Erythroblast (primary cell): ENCODE measurements at places on chromosomes 1 and 21.

DNA sequence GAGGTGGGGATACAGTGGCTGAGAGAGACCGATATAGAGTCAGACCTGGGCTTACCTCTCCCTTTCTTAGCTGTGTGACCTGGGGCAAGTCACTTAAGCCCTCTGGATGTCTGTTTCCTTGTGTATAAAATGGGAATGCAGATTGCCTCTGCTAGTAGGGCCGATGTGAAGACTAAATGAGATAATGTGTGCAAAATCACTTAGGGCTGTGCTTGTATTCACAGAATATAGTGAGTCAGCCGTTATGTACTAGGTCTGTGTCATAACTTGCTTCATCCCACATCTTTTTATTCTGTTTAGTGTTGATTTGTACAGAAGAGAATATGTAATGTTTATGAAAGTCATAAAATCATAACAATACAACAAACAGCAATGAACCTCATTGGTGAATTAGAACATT lies 56.0 kb downstream of the PTPRU start:
- DNase-seq: no peak

- DNase-seq: peak; percentile 13
Observed at GRCh38 chr1:37096523-37096922, 62.2 kb upstream of the GRIK3 start.

- DNase-seq: no peak
Observed at GRCh38 chr1:93155335-93155734, 24.9 kb downstream of the TMED5 start.

DNA sequence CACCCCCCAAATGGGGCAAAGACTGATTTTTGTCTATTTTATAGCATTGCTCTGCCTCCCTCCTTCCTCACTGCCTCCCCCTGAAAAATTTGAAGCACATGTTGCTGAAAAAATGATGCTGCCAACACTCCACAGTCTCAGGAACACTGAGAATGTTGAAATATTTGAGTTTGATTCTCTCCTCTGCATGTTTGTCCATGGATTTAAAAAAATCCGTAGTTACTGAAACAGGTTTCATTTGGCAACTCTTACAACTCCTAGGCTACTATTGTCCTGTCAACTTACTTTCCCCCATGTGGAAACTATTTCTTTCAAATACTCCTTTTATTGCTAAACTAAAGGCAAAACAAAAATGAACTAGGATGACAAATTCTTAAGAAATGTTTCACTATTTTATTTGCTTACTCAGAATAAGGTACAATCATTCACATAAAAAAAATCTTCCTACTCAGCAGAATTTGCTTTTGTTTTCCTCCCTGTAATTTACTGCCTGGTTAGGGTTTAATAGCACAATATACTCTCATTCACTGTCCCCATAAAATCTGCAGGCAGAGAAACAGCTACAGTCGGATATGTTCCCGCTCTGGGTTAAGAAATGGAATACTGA lies 50.2 kb downstream of the C21orf91 start:
- DNase-seq: no peak

DNA sequence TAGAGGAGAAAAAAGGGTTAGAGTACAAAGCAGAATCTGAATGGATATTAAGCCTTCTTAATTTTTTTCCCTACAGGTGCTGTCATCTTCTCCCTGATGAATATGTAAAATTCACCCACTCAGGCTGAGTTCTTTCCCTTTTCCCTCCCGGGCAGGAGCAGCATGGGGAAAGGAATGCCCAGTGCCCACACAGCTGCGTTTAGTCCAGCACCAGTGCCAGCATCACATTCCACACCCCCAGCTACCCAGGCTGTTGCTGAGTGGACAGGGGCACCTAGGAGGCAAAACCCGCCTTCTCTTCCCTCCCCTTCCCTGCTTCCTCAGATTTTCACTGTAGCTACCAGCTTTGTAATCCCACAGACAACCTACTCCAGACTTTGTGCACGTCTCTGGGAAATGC lies 3.4 kb upstream of the CADM3 start:
- DNase-seq: no peak

- no peak for DNase-seq
Observed at GRCh38 chr1:47782414-47783166, 214.6 kb downstream of the TRABD2B start.

DNA sequence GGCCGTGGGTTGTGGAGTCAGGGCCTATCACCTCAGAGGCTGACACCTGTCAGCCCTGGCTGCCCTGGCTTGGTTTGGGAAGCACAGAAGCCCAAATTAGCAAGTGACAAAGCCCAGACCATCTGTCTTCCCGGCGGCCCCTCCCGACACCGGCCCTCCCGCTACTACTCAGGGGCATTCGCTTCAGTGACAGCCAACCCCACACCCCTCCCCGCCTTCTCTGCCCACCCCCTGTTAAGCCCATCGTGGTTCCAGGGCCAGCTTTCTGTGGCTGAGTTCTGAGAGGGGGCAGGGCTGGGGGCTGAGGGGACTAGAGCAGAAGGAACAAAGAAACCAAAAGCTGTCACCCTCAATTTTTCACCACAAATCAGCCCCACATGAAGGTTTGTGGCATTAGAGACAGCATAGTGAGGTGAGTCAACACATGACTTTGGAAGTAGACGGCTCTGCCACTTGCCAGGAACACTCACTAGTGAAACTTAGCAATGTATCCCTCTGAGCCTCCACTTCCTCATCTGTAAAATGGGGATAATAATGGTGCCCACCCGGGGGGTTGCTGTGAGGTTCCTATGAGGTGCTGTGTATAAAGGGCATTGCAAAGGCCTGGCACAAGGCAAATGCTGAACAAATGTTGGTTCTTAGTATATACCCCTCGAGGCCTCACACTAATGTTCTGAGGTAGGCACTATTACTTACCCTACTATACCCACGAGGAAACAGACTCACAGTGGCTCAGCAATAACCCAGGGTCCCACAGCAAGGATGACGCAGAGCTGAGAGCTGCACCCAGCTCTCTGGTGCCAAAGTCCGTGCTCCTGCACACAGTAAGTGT lies 5.2 kb upstream of the TNNI1 start:
- DNase-seq: no peak

GRCh38 chr1:242146652-242147051 lies 147.8 kb upstream of the MAP1LC3C start:
- DNase-seq: no peak

DNA sequence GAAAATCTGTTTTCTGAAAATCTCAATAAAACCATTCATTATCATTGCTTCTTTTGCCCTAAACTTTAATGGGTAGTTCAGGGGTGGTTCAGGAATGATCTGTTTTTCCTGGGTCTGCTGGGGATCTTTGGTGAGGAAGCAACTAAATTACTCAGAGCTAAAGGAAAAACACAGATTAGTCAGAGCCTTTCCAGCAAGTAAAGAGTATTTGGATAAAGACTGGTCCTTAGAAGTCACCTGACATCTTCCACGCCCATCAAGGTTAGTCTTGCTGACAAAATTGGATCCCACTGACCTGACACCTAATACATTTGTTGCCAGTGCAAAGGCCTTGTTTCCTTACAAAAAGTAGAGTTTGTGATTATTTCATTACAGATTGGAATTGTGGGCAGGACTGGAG lies 24.2 kb downstream of the HSPA13 start:
- DNase-seq: no peak

DNA sequence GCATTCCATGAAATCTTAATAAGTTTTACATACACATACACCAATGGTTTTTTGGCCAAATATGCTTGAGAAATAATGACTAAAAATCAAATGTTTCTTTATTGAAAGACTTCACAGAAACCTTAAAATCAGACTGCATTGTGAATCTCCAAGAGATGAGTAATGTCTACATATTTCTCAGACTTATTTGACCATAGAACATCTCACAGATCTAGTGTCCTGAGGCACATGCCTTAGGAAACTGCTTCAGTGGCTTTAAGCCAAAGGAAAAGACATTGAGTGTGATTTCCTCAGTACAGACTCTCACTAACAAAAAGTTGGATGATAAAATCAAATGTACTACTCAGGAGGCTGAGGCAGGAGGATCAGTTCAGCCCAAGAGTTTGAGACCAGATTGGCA lies 6.2 kb upstream of the C1orf105 start:
- DNase-seq: no peak

DNA sequence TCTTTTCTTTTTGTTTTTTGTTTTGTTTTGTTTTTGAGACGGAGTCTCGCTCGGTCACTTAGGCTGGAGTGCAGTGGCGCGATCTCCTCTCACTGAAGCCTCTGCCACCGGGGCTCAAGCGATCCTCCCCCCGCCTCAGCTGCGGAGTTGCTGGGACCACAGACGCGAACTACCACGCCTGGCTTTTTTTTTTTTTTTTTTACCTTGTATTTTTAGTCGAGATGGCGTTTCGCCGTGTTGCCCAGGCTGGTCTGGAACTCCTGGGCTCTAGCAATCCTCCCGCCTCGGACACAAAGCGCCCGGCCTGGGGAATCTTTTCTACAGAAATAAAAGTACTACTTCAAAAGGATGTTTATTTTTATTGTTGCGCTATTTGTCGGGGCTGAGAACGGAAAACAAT lies 1.1 kb upstream of the SETDB1 start:
- DNase-seq: no peak

- DNase-seq: no peak
Observed at GRCh38 chr1:71780681-71781080, 501.7 kb downstream of the NEGR1 start.

DNA sequence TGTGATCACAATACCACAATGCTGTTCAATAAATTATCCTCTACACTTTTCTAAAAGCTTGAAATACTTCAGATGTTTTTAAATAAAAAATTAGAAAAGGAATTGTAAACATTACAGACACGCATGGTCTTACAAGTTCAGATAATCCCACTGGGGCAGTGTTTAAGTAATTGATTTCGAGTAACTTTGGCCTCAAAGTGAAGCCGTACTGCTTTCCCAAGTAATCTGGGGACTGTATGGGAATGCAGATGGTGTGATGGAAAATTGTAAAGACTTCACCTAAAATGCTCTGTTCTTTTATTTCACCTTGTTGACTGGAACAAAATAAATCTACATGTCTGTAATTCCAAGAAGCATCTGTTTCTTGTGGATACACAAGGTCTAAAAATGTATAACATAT lies 401.7 kb upstream of the LYPLAL1 start:
- no peak for DNase-seq

DNA sequence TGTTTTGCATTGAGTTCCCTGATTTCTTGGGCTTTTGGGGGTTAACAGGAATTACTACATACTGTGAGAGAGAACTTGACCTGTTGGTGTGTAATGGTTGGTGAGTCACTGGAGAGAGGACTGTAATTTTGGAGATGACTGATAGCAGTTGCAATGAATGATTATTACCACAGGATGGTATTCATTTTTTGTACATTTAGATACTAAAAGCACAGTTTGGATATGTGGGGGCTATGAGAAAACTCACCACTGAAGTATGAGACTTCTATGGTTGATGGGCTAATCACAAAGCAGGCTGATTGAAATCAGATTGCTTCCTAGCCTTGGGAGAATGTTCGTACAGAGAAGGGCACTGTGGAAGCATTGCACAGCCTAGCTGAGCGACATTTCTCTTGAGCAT lies 1571.3 kb upstream of the PRMT6 start:
- no peak for DNase-seq

GRCh38 chr1:91148641-91149069 lies 126.8 kb upstream of the ZNF644 start:
- DNase-seq: no peak

GRCh38 chr1:240094041-240094722 lies 2.5 kb downstream of the FMN2 start:
- no peak for DNase-seq

DNA sequence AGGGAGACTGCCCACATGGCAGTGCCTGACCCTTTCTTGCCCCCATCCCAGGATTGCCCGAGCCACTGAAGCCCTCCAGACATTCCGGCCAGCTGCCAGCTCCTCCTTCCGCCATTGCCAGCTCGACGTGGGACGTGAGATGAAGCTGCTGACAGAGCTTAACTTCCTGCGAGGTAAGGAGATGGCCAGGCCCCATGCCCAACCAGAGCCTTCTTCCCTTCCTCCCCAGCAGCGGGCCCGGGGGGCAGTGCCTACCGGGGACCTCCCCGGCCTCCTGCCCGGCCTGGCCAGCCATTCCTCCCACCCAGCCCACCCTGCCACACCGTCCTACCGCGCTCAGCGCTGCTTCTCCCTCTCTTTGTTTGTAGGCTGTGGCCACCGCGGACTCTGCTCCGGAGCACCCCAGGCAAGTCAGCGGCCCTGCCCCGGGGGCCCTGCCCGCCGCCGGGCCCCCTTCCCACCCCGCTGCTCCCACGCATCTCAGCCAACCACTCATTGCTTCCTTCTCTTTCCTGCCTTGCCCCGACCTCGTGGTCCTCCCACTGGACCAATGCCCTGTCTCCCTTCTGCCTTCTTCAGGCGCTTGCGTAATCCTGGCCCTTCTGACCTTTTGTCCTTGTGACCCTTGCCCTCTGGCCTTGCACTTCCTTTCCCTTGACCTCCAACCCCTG lies 4.9 kb downstream of the TRIM46 start:
- no peak for DNase-seq

DNA sequence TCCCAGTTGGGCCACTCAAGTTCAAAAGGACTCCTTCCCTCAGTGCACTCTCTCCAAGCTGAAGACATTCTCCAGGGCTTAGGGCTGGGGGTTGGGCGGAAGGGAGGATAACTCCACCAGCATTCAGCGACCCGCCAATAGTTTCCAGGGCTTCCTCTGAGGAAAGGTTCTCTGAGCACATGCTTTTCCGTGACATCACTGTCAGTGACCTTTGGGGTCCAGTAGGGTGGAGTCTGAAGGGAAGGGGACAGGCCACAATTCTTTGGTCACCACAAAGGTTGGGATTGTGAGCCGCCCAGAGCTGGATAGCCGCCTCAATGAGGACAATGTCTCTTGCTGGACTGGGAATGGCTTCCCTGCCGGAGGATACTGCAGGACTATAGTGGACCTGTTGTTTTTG lies 22.8 kb upstream of the RXRG start:
- DNase-seq: no peak

DNA sequence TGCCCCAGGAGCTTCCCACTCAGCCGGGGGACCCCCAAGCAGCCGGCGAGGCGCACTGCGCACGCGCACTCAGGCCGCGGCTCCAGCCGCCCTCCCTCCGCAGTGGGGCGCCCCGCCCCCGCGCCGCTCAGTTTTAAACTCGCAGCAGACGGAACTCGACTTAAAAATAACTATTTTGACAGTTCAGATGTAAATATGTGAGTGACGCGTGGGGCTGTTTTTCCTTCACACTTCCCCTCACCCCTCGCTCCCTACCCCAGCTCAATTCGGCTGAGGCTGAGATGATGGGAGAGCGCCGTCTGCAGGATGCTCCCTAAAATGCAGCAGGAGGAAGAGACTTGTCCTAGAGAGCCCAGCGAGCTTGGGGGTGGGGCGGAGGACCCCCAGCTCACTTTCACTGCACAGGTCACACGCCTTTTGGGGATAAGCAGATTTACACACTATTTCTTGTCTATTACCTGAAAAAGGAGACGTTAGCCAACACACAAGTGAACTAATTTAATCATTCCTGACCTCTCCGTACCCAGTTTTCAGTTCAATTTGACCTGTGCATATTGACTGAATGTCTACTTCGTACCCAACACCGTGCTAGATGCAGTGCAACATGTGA lies 8.9 kb upstream of the LEMD1 start:
- peak; percentile 39 for DNase-seq

GRCh38 chr21:25953659-25954058 lies 216.9 kb downstream of the APP start:
- no peak for DNase-seq

DNA sequence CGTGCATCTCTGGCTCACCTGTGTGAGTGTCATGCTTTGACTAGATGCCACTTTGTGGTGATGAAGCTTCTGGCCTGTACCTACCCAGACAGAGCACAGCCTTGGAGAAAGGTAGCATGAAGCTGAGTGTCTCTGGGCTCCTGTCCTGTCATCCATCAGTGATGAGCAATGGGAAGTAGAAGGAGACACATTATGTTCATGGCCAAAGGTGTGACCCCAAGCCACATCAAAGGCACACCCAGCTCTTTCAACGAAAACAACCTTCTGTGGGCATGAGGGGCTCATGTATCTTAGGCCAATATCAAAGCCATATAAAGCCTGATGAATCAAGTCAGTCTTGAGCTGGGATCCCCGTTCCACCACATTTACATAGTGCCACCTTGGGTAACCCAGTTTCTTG lies 1.0 kb upstream of the CLIC6 start:
- DNase-seq: no peak
